ENCODE measurements at places on chromosomes 13 and 19.
A peak's percentile ranks its signal among the peaks of the same experiment; 100 is the strongest.

- DNase-seq: no peak
These were observed 196.0 kb upstream of the GPR12 start for GRCh38 chr13:26956522-26957142.

- DNase-seq: no peak
These were observed 606.5 kb downstream of the UQCRFS1 start for GRCh38 chr19:28606269-28607032.

- no peak for DNase-seq
These were observed 73.6 kb downstream of the ATP7B start for GRCh38 chr13:51937320-51938290.

GRCh38 chr13:51435002-51435578 lies 17.7 kb downstream of the INTS6 start:
- DNase-seq: no peak

- DNase-seq: no peak
These were observed 328.7 kb downstream of the SPRY2 start for GRCh38 chr13:80012251-80012650.

GRCh38 chr13:30421093-30422053 lies 920 bp upstream of the UBE2L5 start:
- peak; percentile 22 for DNase-seq

DNA sequence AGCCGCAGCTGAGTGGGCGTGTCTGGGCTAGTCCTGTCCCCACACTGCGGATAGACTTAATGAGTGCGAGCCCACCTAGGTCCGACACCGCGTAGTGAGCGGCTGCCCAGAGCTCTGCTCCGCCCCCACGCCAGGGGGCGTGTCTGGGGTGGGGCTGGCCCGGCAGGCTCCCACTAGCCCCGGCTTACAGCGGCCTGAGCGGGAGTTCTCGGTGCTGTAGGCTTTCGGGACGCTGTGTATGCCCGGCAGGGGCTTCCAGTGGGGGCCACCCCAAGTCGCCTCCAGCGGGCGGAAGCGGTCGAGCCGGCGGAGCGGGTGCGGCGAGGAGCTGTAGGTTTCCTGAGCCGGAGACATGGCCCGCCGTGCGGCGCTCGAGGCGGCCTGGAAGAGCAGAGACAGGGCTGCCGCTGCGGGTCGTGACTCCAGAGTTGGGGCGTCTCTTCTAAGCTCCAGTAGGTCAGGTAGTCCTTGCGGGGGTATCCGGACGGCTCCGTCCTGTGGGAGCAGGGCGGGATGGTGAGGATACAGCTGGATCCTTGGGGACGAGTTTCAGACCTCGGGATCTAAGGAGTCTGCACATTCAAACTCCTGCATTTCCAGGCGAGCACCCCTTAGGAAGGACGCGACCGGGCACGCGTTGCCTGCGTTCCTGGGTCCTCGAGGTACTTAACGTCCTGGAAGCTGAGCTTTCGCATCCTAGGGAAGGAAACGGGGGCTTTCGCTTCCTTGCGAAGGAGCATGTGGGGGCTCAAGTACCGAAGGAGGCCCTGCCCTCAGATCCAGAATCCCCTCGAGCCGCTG lies 1.2 kb downstream of the CGB7 start:
- peak; percentile 57 for DNase-seq

DNA sequence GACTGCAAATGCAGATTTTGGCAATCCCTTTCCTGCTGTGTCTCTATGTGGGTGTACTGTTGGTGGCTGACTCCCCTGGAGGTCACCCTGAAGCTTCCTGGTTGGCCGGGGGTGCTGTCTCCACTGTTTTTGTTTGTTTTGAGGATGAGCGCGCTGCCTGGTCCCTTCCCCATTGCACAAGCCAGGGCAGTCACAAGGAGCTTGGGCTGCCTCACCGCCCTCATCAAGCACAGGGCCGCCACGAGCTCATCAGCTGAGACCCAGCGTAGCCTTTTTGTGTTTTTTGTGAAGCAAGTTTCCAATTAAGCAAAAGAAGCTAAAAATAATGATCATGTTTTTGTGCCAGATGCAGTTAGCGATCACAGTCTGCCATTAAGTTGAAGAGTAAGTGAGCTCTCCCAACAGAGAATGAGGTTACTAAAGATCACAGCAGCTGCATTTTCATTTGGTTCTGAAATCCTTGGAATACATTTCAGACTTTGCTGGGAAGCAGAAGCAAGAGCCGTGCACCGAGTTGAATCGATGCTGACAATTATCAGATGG lies 57.8 kb downstream of the GGACT start:
- no peak for DNase-seq

DNA sequence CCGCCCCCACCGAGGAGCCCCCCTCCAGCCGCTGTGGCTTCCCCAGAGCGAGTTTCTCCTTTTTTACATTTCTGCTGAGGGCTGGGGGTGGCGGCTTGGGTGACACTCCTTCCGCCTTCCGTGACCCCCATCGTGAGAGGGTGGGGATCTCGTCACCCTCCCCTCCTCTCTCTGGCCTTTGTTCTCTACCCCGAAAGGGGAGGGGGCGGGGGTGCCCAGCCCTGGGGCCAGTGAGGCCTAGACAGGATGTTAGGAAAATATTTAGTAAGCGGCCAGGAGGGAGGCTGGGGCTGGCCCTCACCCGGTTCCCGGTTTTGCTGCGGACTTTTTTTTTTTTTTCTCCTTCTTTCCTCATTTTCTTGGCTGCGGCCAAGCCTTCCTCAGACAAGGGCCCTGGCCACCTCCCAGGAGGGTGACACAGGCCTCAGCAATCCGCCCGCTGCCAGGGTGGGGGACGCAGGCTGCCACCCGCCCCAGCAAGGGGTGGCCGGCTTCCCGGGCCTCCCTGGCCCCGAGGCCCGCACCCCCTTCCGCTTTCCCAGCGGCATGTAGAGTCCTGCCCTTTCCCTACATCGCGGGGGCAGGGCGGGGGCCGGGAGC lies 3.9 kb downstream of the MIDN start:
- DNase-seq: peak; percentile 77

- no peak for DNase-seq
These were observed 25.7 kb upstream of the TPP2 start for GRCh38 chr13:102571075-102571474.

GRCh38 chr19:3456925-3457527 lies 23.3 kb downstream of the SMIM24 start:
- no peak for DNase-seq

DNA sequence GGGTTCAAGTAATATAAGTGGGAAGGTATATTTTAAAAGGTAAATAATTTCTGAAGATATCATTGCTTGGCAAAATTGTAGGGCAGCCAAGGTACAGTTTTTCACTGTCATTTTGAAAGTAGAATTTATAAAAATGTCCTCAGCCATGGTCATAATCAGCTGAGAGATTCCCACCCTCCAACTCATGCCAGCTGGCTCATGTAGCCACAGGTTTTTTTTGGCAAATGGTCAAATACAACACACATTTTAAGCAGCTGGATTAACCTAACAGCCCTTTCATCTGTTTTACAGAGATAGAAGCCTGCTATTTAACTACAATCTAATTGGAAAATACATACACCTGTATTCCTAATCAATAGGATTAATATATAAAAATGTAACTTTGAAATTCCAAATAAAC lies 619.2 kb upstream of the SGCG start:
- no peak for DNase-seq

- DNase-seq: no peak
These were observed 8.4 kb downstream of the PCDH9 start for GRCh38 chr13:67221630-67222226.

DNA sequence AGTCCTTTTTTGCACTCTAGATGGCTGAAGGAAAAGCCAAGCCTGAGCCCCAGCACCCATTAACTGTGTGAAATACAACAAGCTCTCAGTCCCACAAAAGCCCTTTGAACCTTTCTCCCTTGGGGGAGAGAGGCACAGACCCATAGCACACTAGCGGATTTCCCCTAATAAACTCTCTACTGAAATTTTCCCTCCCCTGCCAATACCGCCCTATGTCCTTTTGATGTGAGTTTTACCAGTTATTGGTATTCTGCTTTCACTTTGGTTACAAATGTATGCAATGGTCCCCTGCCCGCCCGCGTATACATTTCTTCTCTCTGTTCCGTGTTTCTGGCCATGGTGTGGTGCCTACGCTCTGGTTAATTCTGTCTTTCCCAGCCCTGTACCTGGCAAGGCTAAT lies 54.0 kb upstream of the MYO16 start:
- DNase-seq: no peak

GRCh38 chr13:75319254-75319653 lies 162.7 kb downstream of the TBC1D4 start:
- DNase-seq: no peak

GRCh38 chr13:91240341-91240740 lies 107.1 kb upstream of the MIR17HG start:
- DNase-seq: no peak

- no peak for DNase-seq
These were observed 1347.3 kb downstream of the PCDH9 start for GRCh38 chr13:65882810-65883209.

DNA sequence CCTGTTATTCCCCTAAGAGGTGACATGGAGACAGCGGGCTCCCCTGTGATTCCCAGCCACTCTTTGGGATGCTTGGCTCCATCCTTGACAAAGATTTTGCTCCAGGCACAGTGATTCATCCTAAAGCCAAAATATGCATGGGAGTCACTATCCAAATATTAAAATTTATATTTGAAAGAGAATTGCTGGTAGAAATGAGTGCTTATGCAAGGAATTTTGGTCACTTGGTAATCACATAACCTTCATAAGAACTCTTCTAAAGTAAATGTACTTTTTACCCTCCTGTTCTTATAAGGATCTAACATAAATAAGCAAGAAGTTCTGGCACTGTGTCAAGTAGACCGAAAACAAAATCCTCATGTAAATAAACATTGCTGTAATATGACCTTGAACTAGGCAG lies 385.8 kb downstream of the ITGBL1 start:
- no peak for DNase-seq

GRCh38 chr13:57823704-57824103 lies 192.2 kb downstream of the PCDH17 start:
- no peak for DNase-seq

DNA sequence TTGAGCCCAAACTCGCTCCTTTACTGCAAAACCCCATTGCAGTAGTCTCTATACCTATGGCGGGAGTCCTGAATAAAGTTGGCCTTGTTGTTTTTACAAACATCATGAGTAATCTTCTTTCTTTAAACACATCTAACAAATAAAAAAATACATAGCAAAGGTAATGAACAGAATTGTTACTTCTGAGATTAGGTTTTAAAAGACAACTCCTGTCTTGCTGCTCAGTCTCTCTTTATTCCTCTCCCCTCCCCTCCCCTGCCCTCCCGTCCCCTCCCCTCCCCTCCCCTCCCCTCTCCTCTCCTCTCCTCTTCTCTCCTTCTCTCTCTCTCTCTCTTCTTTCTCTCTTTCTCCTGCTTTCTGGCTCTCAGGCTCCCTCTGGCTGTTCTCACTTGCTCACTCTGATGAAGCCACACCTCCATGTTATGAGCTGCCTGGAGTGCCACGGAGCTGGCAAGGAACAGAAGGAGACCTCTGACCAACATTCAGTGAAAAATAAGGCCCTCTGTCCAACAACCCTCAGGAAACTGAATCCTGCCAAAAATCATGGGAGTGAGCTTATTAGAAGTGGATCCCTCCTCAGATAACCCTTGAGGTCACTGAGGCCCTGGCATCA lies 300.7 kb upstream of the MIR17HG start:
- DNase-seq: no peak

DNA sequence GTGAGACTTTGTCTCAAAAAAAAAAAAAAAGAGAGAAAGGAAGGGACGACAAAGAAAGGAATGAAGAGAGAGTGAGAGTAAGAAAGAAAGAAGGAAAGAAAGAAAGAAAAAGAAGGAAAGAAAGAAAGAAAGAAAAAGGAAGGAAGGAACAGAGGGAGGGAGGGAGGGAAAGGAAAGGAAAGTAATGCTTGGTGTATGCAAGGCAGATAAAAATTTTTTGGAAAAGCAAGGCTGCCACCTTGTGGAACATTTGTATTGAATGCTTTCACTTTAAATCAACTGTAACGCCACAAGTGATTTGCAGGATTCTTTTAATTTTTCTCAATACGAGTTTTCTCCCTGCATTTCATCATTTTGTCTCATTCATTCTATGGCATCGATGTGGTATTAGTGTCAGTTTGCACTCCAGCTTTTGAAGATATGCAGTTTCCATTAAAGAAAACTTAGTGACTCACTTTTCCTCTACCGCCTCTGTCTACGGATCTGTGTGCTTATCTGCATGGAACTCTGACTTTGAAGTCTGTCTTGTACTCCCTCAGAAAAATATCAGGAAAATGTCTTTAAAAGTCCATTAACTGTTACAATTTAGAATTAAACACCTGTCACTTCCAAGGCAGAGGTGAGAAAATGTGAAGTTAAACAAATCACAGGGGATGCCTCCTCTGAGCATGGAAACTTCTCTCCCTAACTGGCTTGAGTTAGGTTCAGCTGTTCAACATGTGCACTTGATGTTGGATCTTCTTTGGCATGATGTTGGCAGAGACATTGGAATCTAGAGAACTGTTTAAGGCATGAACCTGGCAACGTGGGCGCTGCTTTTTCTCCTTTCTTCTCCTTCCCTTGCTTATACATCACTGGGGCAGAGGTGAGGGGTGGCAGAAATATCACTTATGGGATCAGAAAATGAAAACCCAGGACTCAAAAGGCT lies 20.0 kb upstream of the ZDHHC20 start:
- DNase-seq: peak; percentile 43

DNA sequence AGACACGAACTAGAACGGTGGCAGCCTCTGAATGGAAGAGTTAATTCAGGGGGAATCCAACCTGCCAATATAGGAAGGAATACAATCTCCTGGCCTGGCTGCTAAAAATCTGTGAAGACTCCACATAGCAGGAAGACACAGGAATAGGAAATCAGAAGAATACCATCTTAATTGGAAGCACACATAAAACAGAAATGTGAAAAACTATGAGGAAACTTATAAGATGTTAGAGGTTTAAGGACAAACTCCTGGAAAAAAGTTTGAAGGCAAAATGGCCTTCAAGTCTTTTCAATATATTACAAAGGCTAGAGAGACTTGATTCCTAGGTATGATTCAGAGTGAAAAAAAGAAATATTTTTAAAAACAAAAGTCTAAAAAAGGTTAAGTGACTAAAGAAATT lies 78.1 kb upstream of the FBXL3 start:
- no peak for DNase-seq

DNA sequence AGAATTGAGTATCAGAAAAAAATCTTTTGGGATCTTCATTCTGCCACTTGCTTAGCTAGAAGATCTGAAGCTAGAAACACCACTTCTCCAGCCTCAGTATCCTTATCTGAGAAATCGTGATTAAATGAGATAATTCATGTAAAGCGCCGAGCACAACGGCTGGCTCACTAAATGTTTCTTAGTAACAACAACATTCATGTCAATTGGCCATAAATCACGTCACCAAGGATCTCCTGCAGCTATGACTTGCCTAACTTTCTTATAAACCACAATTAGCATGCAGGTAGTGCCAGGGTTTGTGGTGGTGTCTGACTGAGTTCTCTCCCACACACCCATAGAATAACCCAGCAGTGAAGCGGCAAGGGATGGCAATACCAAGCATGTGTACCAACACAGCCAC lies 501.3 kb downstream of the EFNB2 start:
- DNase-seq: no peak

GRCh38 chr19:38658462-38659306 lies 11.2 kb downstream of the ACTN4 start:
- no peak for DNase-seq

- no peak for DNase-seq
These were observed 5.4 kb upstream of the LGALS13 start for GRCh38 chr19:39596911-39597310.
